NCI-H1436 (cell line): ENCODE measurements at places on chromosomes 2 and 18.

DNA sequence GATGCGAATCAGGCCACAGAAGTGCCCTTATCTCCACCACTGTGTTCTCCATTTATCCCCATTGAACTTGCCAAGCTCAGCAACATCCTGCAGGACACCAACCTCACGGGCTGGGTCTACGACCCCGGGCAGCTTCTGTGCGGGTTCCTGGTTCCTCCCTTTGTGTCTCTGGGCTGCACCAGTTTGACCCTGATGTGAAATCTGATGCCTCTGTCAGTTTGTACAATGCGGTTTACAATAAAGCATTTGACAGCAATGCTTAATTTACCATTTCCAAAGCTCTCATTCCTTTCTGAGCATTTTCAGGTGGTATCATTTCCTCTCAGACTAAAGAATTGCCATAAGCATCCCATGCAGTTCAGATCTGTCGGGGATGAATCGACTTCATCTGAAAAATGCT is 3.3 kb upstream of the TMEM18 start:
- no peak for DNase-seq

GRCh38 chr2:226790011-226790410 is 9.6 kb downstream of the IRS1 start:
- DNase-seq, result no peak

GRCh38 chr18:77517901-77518300 is 268.3 kb downstream of the GALR1 start:
- no peak for DNase-seq

- no peak for DNase-seq
Measured at GRCh38 chr2:76684756-76685155, 837.4 kb downstream of the LRRTM4 start.

DNA sequence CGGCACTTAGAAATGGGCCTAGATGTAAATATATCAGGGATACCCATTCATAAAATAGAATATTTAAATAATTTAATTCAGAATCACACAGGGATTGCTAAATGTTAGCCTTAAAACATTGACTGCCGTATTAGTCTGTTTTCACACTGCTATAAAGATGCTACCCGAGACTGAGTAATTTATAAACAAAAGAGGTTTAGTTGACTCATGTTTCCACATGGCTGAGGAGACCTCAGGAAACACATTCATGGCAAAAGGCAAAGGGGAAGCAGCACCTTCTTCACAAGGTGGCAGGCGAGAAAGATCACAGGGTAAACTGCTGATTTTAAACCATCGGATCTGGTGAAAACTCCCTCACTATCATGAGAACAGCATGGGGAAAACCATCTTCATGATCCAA is 223.6 kb upstream of the GULP1 start:
- no peak for DNase-seq

DNA sequence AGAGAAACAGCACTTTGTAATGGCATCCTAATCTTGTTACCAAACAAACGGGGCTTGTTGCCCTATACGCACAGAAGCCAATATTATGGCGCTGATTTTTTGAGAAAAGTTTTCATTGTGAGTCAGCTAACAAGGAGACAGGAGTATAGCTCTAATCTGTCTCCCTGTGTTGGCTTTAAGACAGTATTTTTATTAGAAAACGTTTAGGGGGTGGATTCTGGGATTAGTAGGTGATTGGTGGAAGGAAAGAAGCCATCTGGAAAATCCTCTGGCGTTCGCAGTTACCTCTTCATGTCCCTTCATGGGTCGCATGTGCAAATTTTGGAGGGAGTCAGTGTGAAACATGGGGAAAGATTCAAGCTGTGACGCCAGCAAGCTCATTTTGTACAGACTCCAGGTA is 698 bp upstream of the TMEM237 start:
- no peak for DNase-seq

- no peak for DNase-seq
Measured at GRCh38 chr2:158701101-158701500, 94.0 kb upstream of the DAPL1 start.

DNA sequence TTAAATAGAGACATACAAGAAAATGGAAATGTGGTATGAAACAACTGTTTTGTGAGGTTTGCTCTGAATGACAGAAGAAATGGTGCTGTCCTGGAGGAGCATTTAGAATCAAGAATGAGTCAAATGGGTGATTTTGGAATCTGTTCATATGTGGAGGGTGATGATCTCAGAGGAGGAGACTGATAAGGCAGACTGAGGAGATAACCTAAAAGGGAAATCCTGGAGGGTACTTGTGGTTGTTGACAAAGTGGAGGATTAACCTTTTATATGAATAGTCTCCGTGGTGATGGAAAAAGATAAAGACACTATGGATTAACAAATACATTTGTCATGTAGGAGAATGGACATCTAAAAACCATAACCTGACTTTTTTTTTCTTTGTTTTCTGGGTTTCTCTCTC is 74.1 kb downstream of the MMADHC start:
- DNase-seq, result no peak

GRCh38 chr2:159139216-159139933 is 147.1 kb downstream of the WDSUB1 start:
- no peak for DNase-seq

- DNase-seq, result no peak
Measured at GRCh38 chr2:43100883-43101662, 125.3 kb downstream of the ZFP36L2 start.

DNA sequence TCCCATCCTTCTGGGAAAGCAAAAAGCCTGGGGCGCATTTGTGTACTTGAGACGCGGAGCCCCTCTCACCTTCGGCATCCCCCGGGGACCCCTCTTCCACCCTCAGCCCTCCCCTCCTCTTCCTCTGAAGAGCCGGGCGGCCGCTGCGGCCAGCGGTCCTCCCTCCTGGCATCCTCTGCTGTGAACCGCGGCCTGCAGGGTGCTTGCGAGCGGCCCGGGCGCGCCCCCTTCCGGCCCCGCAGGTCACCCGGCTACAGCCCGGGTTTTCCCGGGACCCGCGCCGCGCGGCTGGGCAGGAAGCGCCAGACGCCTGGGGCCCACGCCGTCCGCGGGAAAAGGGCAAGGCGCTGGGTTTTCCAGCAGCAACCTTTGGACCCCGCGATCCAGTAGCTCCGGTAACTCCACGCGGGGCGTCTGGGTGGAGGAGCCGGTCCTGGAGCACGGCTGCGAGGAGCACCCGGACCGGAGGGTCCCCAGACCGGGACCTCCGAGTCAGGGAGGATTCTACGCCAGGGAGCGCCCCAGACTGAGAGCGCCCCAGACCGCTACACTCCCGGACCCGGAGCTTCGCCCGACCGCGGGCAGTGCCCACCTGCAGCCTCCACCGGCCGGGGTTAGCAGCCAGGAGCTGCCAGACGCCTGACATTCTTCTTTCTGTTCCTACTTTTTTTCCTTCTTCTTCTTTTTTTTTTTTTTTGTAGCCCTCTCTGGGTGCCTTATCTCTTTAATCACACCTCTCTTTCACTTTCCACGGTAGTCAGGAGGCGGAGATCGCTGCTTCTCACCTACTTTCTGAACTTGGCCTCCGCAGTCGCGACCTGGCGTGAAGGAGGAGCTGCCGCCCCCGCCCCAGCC is at the start of gene IL18R1:
IL18R1 (plus strand) TSS at position 271 of the 855 bp plus-strand sequence. CDS start 6,865 bp downstream, outside the sequence.
- no peak for DNase-seq

DNA sequence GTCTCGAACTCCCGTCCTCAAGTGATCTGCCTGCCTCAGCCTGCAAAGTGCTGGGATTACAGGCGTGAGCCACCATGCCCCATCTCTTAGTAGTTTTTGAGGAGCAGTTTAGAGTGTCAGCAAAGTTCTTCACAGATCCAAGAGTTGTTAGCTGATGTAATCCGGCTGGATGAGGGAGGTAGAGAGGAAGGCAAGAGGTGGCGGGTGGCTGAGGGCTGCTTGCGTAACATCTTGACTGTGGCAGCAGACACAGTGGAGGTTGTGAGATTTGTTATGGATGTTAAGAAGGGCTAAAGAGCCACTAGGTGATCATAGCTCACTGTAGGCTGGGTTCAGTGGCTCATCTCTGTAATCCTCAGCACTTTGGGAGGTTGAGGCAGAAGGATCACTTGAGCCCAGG is 19.5 kb upstream of the FAM136A start:
- DNase-seq, result no peak

DNA sequence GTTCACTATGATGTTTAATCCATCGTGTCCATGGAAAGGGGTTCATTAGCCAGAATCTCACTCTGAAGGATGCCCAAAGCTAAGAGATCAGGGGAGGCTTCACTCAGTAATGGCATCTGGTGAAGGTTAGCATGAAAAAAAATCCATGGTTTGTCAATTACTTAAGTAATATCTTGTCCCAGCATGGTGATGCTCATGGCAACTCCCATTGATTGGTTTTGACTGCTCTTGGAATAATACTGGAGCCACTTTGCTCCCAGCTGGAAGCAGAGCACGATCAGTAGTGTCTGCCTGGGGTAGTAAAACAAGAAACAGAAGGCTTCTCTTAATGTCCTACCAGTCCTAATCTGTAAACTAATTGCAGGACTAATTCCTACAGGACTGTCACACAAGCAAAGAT is 799.4 kb downstream of the CNTNAP5 start:
- DNase-seq, result no peak

- no peak for DNase-seq
Measured at GRCh38 chr2:70083344-70084156, 3.7 kb upstream of the PCBP1 start.

- no peak for DNase-seq
Measured at GRCh38 chr2:82411071-82411470, 2048.0 kb downstream of the SUCLG1 start.

GRCh38 chr2:45680351-45680967 is 29.0 kb downstream of the PRKCE start:
- DNase-seq, result no peak
